ENCODE measurements at places on chromosomes 12 and 14.

- no peak for DNase-seq
Measured at GRCh38 chr12:114649585-114649984, 34.4 kb downstream of the TBX3 start.

DNA sequence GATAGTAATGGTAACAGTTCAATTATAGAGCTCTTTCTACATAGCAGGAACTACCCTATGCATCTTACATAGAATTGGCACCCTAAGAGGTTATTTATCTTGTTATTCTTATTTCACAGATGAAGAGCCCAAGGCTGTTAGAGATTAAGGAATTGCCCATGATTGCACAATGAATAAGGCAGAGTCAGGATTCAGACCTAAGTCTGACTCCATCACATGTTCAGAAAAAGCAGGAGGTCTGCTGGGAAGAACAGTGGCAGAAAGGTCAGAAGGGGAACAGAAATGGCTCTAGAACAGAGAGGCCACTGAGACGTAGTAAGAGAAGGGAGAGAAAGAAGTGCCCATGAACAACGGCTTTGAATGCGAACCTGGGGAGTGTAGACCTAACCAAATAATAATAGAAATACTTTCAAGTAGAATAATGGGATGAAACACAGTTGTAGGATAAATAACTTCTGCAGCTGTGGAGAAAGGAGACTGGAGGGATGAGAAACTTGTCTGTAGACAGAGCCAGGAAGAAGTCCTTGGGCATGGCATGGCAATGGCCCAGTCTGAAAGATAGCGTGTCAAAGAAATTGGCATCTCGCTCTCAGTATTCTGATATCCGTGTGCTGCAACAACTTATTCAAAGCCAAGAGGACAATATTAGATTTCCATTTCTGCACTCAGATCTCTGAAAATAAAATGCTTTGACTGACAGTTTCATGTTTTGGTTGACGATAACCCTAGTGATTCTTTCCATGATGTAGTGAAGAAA, 17.6 kb downstream of the MYBPC1 start:
- no peak for DNase-seq

DNA sequence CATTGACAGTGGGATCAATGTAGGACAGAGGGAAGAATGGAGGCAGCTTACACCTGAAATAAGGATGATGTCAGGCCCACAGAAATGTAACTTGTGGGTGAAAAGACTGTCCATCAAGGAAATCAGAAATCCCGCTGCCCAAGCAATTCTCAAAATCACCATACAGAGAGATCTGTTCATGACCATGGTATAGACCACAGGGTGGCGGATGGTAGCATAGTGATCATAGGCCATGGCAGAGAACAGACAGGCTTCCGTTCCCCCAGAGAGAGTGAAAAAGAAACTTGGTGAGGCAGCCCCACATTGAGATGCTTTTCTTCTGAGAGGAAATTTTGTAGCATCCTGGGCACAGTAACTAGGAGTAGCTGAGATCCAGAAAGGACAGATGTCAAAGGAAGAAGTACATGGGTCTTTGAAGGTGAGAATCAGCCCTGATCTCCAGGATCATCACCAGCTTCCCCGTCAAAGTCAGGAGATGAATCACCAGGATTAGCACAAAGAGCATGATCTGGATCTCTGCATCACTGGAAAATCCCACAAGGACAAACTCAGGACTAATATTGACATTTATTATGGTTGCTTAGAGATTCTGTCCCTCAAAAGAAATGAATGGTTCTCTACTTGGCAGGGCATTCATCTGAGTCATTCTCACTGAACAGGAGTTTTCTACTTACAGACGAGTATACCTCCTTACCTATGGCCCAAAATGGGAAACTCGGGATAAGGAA, 5.5 kb upstream of the ZNF641 start:
- DNase-seq = no peak

DNA sequence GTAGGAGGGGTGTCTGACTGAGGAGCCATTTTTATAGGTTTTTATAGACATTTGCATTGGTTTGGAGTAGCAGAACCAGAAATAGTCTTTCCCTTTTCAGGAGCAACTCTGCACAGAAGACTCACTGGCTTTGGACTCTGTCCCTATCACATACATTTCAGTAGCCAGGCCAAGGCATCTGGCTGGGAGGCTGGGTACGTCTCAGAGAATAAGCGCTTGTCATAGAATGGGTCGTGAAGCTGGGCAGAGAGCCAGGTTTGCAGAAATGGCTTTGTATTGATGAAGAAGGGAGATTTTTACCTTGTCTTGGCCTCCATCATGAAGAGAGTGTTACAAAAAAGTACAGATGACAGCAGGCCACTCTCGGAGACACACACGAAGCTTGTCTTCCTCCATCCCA, 98.6 kb downstream of the CACNA1C start:
- no peak for DNase-seq

DNA sequence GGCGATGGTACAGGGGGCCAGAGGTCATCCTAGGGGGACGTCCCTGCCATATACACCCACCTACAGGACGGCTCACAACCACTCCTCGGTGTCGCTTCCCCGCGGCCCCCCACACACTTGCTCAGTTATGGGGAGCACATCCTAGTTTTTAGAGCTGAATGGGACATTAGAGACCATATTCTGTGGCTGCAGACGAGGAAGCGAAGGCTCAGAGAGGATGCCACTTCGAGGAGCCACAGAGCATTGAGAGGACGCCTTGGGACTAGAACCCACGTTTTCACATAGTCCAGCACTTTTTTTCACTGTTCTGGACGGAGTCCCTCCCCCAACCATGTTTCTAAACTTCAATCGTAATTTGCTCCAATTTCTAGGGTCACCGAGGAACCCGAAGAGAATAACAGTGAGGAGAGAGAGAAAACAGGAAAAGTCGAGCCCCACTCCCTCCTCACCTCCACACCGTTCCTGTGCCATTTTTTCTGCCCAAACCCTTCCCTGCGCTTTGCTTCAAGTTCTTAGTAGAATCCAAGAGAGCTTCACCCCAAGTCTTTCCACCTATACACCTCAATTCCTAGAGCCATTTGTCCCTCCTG, 641 bp upstream of the ASCL1 start:
- DNase-seq = no peak
